H4 (cell line): ENCODE measurements at places on chromosomes 6 and 20.

- DNase-seq = no peak
These were observed 56.3 kb downstream of the EDN3 start for GRCh38 chr20:59356662-59357165.

- DNase-seq = no peak
These were observed 254.1 kb downstream of the PRL start for GRCh38 chr6:22042706-22043105.

DNA sequence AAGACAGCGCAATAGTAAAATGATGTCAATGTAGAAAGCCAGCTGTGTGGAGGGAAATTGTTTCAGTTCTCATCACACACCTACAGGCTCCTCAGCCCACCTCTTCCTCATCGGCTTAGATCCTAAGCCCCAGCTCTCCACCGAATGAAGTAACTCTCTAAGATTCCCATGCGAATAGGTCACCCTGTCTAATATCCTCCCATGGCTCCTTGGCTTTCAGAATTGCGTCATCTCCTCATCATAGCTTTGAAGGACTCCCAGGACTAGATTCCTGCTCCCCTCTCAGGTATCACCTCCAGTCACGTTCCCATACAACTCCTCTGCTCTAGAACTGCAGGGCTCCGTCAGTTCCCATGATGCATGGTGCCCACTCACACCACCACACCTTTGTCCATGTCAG lies 16.2 kb upstream of the SLC22A16 start:
- no peak for DNase-seq

- DNase-seq = no peak
These were observed 9.3 kb downstream of the SDHAF4 start for GRCh38 chr6:70575899-70576495.

DNA sequence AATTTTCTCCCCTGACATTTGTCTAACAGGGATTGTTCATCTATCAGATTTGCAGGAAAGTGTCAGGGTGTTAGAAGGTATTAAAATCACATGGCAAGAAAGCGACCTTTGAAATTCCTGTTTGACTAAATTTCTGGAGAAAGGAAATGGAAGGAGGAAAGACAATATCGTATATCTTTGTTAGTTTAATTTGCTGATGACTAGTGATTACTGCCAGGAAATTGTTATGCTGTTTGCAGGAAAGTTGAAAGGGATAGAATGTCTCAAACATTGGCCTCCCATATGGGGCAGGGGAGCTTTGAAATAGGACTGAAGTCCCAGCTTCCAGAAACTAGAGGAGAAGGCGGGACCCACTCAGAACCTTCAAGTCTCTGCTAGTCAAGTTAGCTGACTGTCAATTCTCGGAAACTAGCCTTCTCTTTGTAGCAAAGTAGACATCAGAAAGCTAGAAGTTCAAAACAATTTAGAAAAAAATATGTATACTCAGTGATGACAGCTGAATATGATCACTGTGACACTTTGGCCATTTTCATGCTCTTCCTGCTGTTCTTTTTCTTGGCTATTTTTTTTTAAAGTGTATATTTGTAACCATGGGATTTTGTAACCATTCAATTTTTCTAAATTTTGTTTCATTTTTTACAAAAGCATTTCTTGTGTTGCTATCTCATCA lies 53.4 kb upstream of the RALGAPA2 start:
- DNase-seq = no peak

DNA sequence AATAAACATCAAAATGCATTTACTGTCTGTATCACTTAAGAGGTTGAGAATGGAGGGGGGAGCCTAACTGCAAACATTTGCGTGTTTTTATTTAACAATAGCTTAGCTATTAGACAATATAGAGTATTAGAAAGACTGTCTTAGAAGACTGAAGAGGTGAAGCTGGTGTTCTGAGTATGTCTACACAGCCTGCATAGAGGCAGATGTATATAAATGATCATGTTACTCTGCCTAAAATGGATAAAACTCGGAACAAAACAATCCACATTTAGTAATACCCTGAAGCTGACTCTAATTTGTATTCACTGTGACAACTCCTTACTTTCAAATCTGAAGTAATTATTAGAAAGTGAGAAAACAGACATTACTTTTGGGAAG lies 181.9 kb downstream of the GMPR start:
- DNase-seq = no peak

- no peak for DNase-seq
These were observed 291.7 kb downstream of the SLC35F1 start for GRCh38 chr6:118198746-118199145.

DNA sequence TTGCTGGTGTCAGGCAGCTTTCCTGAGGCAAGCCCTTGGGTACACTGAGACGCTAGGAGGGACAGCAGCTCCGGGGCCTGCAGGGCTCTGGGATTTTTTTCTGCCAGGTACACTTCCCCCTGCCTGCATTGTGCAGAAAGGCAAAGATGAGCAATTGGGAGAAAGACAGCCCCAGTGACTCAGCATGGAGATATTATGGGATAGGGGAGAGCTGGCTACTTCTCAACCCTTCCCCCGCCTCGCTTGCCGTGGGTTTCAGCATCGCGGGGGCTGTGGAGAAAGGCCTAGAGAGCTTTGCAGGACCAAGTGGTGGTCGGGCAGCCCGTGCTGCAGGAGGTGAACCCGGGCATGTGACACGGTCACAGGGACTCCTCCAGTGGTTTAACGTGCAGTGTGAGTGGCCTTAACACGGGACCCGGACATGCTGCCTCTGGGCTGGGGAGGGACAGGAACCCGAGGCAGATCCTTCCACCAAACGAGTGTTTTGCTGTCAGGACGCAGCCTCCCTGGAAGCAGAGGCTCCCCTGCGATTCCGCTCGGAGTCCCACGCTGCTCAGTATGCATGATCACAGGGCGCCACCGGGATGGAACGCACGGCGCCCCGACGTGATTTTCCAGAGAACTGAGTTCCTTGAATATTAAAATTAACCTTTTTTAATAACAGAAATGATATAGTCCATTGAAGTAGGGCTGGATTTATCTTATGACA lies 139.9 kb downstream of the CDH4 start:
- DNase-seq = no peak

DNA sequence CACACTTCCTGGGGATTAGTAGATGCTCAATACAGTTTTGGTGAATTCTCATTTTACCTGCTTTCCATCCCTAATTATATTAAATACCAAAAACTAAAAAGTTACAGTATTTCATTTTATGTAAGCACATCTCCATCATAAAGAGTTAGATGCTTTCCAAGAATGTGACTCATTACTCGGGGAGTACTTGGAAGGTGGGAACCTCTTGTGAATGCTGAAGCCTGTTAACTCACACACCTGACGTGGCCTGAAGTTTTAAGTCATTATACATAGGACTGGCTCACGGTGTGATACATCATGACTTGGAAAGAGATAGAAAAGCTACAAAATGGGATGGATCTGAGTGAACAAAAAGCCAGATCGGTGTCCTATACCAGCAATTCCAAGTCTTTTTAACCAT lies 2.2 kb upstream of the OSER1 start:
- no peak for DNase-seq

DNA sequence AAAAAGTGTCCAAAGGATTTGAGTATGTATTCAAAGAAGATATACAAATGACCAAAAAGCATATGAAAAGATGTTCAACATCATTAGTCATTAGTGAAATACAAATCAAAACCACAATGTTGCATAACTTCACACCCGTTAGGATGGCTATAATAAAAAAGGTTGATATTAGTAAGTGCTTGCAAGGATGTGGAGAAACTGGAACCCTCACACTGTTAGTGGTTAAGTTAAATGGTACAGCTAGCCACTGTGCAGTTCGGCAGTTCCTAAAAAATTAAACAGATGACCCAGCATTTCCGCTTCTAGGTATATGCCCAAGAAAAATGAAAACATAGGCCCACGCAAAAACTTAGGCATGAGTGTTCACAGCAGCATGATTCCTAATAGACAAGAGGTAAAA lies 38.6 kb downstream of the IBTK start:
- DNase-seq = no peak

DNA sequence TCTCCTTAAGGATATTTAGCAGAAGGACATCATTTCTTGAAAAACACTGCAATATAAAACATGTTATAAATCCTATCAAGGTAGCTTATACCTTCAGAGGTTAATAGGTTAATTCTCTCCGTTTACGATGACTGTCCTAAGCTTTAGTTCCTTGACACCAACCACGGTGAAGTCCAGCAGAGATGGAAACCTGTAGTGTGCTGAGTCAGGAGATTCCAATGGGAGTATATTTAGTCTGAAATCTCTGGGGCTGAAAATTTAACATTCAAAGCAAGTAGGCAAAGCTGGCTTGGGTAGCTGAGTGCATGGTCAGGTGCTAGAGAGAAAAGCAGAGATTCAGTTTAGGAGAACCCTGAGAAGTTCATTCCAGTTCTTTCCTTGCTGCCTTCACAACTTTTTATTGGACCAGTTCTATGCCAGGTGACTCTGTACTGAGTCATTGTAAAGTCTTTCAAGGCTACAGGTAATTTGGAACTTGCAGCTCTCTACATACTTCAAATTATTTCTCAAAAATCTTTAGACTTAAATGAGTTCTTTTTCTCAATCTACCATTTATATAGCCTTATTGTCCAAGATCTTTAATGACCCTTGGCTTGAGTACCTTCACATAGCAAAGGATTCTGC lies 1009.4 kb upstream of the FLRT3 start:
- DNase-seq = no peak

DNA sequence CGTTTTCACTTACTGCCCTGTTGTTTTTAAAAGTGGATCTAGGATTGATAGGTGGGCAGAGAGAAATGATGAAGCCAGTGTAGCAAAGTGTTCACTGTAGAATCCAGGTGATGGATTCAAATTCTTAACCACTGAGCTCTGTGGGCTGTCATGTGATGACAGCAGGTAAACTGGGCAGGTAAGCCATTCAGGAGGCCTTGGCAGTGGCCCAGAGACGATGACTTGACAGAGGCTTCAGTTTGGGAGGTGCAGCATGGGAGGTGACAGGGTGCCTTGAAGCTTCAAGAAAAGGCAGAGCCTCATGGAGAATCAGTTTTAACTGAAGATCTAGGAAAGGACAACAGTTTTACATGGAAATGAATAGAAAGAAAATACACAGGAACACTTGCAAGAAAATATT lies 2.0 kb downstream of the NAA20 start:
- no peak for DNase-seq

DNA sequence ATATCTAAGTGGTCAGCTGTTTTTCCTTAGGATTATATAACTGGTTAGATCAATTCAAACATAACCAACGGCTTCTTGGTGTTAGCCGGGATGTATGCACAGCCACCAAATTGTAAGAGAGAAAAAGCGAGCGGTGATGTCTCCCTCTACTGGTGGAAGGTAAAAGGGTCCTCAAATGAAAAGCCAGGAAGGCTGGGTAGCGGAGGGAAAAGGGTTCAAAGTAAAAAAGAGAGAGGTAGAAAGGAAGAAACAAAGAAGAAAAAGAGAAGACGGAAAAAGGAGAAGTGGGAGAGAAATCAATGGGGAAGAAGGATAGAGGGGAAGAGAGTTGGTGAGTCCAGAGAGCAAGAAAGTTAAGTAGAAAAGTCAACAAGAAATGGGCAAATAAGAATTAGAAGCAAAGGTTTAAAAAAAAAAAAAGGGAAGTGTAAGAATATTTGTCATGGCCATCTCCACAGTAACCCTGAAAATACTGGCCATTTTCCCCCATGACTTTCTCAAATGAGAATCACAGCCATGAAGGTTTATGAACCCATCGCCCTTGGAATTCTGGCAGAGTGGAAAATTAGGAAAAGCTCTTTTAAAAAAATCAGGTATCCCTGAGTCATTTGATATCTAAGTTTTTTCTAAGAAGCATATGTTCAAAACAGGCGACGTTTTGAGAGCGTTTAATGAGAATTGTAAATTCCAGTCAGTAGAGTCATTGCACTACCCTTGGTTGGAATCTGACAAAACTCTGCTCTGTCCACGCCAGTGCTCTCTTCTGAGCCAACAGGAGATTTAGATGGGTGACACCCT lies 155.6 kb upstream of the SNX9 start:
- peak; percentile 19 for DNase-seq

GRCh38 chr20:5100684-5101347 lies 18.9 kb downstream of the PCNA start:
- DNase-seq = peak; percentile 45

DNA sequence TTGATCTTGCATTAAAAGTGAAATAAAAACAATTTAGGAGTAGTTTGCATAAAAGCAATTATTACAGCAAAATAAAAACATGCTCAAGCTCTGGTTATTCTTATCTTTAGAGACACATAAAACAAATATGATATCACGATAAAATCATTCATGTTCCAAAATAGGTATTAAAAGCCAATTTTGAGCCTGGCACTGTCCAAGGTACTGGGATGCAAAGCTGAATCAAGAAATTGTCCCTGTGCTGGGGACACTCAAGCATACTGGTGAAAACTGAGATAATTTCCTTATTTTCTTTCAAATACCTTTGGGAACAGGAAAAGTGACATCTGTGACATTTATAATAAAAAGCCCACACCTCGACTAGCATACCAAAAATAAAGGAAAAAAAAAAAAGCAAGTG lies 931 bp upstream of the MTCL3 start:
- DNase-seq = no peak

GRCh38 chr6:84042603-84043002 lies 9.0 kb downstream of the MRAP2 start:
- DNase-seq = no peak

GRCh38 chr6:151534576-151534975 lies 40.8 kb downstream of the CCDC170 start:
- DNase-seq = no peak

DNA sequence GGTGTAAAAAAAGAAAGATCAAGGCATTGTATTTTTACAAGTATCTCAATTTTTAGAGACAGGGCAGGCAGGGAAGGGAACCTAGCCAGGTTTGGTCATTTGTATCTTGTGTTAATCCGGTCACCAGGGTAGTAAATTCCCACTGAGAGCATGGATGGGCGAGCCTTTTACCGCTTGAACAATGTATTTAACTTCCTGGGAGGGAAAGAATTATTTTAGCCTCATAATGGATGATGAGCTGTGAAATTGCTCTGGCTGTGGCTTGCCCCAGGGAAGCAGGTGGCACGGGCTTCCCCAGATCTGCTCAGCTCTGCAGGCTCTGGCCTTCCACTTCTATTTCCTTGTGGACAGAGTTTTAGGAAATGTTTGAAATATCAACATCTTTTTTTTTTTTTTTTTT lies 72.9 kb downstream of the TOX2 start:
- DNase-seq = no peak

DNA sequence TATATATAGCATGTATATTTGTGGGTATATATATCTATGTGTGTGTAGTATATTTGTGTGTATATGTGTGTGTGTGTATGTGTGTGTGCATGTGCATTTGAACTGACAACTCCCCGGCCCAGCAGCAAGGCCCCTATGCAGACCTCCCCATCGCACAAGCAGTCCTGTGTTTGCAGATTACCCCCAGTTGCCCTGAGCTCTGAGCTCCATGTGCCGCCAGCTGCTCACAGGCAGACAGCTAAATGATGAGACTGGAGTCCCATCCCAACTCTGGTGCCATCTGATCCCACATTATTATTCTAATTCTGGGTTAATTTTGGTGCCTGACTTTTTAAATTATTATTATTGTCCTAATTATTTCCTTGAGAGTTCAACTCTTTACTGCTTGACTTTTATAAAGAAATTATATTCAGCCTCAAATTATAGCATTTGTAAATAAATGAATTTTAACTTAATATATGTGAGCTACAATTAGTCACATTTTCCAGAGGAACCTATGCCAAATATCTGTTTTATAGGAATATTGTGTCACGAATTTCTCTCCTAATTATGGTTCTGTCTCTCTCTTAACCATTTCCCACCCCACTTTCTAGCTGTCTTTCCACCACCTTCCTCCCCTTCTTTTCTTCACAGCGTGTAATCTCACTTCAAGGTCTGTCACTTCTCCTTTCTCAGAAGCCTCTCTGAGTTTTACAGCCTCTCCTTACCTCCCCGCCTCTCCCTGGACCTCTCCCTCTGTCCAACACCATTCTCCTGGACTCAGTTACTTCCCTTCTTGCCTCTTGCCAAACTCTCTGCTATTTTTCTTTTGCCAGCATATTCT lies 90.6 kb upstream of the SYNDIG1 start:
- DNase-seq = no peak
